ENCODE measurements at places on chromosomes 1 and 21.
A peak's percentile ranks its signal among the peaks of the same experiment; 100 is the strongest.

DNA sequence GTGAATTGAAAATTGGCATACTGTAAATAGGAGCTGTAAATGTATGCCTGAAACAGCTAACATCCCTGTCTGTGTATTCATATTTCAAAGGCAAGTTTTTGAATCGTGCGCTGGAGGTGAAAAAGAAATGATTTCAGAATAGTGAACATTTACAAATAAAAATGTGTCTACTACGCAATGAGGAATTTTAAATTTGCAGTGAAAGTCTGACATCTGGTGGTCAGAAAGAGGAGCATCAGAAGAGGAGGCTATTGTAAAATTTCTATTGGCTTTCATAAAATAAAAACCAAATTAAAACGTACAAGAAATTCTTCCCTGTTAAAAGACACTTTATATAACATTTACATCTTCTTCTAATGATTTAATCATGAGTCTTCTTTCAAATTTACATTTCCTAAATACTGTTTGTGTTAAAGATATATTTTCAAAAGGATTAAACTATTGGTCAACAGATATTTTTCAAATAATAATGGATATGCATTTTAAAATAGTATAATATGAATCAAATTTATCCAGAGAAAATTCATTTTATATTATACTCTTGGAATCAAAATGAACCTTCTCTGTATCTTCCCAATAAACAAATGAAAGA is 113.7 kb upstream of the RRP15 start:
- DNase-seq = no peak

- DNase-seq = peak; percentile 57
Observed at GRCh38 chr1:32464716-32465577, at the start of gene ZBTB8B. ZBTB8B (plus strand) TSS chr1:32465072; CDS start chr1:32470625, 5,553 bp downstream.

DNA sequence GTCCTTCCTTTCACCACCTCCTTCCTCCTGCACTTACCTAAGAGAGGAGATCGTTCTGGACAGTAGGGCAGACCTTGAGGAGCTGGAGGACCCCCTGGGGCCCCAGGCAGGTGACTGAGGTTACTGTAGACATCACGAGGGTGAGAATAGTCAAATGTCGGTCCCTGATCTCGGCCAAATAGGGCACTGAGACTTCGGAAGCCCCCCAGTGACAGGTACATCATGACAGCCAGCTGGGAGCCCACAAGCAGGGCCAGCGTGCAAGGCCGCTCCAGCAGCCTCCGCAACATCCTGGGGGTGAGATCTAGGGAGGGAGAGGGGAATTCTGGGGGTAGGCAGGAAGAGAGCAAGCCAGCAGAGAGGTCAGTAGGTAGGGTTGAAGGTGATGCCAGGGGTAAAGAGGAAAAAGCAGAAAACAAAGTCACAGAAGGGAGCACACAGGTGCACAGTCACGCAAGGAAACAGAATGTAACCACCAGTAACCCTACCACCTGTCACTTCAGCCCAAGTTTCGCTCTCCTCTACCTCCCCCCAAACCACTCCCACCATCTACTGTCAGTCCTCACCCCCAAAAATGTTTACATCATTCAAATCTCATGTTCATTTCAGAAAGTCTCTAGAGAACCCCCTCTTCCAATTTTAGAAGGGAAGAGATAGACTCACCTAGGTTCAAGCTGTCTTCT is 1.4 kb downstream of the B4GALT3 start:
- DNase-seq = no peak

GRCh38 chr1:59242370-59242769 is 54.5 kb upstream of the FGGY start:
- no peak for DNase-seq

GRCh38 chr1:53568540-53568939 is 109.3 kb downstream of the DMRTB1 start:
- DNase-seq = no peak

DNA sequence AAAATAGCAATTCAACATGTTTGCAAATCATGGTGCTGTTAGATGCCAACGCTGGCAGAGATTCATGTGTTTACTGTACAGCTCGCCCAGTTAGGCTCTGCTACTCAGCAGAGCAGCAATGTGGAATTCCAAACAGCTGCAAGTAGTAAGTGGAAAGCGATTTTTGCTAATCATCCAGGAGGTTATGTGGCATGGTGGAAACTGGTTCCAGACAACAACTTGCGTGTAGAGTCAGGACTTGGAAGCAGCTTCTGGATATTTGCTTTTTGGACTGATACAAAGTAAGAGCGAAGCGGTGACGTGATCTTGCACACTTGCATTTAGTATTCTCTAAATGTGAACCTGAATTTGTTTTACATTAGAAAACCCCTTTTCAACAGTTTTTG is 27.1 kb upstream of the HHAT start:
- DNase-seq = no peak

DNA sequence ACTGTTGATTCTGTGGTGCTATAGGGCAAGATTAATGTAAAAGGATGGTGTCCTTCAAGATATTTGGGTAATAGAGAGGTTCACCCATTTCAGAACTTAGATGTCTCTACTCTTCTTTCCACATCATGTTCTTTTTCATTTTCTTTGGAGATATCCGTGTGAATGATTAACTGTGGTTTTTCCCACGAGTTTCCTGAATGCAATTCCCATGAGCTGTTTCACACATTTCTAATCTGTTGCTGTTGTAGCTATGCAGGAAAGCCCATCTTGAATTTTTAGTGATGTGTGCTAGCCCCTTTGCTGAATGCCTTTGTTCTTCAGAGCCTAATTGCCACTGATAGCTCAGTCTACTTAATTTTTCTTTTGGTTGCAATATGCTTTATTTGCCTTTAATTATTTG is 27.6 kb downstream of the SNX27 start:
- DNase-seq = no peak

- peak; percentile 81 for DNase-seq
Observed at GRCh38 chr1:211577819-211578639, 932 bp downstream of the SLC30A1 start.

GRCh38 chr1:164635059-164635802 is 76.2 kb downstream of the PBX1 start:
- DNase-seq = no peak

GRCh38 chr1:25027822-25028586 is 97.9 kb upstream of the RUNX3 start:
- peak; percentile 26 for DNase-seq

DNA sequence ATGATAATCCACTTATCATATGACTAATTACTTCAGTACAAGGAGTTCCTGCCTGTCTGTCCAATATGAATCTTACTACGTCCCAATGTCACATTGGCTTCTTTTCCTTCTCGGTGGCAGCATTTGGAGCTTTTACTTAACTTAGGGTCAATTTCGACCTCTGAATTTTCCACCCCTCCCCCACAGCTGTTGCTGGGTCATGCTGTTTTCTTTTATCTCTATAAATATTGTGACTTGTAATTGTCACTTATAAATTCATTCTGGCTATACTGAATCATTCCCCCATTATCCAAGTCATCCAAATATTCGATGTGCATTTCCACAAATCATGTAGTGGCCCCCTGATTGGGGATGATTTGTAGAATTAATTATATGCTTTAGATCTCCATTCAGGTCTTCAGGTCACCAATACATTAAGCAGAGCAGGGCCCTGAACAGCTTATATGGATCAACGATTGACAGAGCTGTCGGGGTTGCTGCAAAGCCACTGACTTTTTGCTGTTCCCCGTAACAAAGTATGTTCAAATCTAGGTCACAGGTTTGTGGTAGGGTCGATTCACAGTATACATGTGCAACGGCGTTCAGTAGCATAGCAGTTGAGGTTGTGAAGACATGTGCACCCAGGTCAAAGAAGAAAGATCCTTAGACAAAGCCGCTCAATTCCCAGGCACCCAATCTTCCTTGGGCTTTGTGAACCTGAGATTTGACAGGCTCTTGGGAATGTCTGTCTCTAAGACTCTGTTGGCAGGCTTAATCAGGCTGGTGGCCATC is 18.3 kb upstream of the RNU1-4 start:
- no peak for DNase-seq

DNA sequence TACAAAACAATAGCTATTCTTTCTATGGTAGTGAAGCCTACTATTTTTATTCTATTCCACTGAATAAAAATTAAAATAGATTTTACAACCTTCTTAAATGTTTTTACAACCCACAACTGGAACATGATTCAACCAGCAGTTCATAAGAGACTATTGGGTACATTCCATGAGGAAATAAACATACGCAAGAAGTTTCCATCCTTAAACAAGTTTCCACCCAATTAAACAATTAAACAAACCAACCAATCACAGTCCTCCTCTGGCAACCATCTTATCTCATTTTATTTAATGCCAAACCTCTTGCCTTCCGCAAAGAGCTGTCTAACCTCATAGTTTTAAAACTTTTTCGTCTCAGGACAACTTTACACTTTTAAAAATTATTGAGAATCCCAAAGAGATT is 239.0 kb downstream of the RGS7 start:
- no peak for DNase-seq

- DNase-seq = no peak
Observed at GRCh38 chr1:241022366-241022765, 334.6 kb downstream of the RGS7 start.

DNA sequence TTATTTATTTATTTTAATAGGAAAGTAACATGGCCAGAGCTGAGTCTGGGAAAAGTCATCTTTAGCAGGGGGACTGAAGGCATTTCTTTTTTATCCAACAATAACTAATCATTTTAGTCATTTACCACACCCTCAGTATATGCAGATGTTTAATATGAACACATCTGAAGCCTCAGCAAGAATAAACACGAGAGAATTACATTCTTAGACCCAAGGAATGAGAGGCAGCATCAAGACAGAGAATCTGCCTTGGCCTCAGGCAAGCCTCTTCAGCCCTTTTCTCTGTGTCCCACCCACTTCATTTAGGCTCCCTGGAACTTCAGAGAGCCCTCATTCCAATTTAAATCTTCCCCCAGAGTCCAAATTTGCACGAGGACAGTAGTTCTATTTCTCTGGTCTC is 17.0 kb upstream of the IGSF3 start:
- DNase-seq = no peak

DNA sequence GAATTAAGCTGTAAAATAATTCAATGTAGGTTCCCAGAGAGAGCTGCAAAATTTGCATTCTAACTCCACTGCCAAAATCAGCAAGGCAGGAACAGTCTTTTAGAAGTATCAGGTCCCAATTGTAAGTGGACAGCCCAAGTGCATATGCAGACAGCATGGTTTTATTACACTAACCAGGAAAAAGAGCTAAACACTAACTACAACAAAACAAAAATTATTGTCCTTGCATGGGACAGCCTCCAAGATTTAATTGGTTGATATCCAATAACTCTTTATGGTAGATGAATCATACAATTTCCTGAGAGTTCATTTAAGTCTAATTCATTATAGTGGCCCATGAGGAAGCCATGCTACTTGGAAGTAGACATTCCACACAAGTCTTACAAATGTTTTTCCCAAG is 154.3 kb upstream of the ZNF648 start:
- no peak for DNase-seq

GRCh38 chr1:114764689-114765088 is 6.9 kb upstream of the CSDE1 start:
- DNase-seq = no peak

- peak; percentile 26 for DNase-seq
Observed at GRCh38 chr1:110136911-110137310, 13.4 kb upstream of the SLC6A17 start.

DNA sequence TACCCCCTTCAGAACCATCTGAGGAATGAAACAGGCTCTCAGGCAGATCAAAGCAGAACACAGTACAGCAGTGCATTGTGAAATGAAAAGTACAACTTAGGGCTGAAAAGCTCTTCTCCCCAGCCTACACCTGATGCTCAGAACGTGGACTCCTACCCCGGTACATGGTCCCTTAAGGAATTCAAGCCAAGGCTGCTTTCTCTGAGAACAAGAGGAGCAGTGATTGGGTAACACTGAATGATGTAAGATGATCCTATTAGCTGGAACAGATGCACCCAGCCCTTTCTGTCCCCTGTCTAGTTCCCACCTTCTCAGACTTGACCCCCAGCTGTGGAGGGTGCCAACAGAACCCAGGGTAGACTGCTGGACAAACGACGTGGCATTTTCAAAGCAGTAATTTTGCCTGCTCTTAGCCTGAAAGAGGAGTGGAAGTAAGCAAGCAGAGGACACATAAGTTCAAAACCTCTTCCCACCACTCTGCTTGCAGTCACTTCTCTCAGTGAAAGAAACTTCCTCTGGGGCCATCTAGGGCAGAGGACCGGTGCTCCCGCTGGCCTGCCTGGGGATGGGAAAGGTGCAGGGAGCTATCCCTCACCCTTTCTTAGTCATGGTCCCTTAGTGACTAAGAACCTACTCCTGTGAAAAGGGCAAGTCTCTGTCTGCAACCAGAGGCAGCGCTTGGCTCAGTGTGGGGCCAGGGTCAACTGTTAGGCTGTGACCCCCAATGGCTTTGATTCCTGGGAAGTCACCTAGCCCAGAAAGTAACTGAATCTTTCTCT is 72.7 kb downstream of the TRABD2B start:
- no peak for DNase-seq

GRCh38 chr21:44761747-44762208 is 39.8 kb downstream of the UBE2G2 start:
- DNase-seq = no peak

GRCh38 chr1:168454211-168454815 is 89.5 kb downstream of the XCL2 start:
- no peak for DNase-seq

GRCh38 chr1:216238844-216239243 is 184.4 kb downstream of the USH2A start:
- no peak for DNase-seq

DNA sequence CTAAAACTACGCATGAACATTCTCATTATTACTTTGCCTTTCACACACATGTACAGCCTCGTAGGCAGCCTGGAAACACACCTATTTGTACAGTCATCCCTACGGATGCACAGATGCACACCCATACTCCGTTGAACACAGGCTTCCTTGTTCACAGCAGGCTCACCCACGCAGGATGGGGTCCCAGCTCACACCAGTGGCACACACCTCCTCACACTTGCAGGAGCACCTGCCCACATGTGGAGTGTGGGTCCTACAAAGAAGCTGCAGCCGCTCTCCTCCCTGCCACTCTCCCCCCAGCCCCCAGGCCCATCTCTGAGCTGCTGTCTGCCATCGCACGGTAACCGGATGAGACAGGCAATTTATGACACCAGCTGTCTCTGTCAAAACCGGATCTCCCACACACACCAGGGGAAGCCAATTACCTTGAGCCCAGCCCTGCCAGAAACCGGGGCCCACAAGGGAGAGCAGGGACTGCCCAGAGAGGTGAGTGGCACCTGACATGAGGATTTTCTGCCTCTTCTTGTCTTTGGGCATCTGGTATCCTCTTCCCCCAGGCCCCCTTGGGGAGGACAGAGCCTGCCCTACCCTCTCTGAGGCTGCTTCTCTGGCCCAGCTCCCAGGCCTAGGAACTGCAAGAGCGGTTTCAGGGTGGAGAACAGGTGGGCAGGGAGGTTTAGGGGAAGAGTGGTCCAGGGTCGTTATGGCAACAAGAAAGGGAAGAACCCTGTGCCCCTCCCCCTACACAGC is 175.4 kb downstream of the IGSF21 start:
- no peak for DNase-seq

GRCh38 chr1:243663651-243664050 is 186.4 kb downstream of the AKT3 start:
- no peak for DNase-seq

All from stimulated activated naive CD8-positive, alpha-beta T cell treated with anti-CD3 and anti-CD28 coated beads, Interleukin-15, Interleukin-2, amounts not matched to agents 100 U/mL and 50 U/mL, for 24 hours (primary cell).